ENCODE measurements at places on chromosomes 5 and 9.
A peak's percentile ranks its signal among the peaks of the same experiment; 100 is the strongest.

DNA sequence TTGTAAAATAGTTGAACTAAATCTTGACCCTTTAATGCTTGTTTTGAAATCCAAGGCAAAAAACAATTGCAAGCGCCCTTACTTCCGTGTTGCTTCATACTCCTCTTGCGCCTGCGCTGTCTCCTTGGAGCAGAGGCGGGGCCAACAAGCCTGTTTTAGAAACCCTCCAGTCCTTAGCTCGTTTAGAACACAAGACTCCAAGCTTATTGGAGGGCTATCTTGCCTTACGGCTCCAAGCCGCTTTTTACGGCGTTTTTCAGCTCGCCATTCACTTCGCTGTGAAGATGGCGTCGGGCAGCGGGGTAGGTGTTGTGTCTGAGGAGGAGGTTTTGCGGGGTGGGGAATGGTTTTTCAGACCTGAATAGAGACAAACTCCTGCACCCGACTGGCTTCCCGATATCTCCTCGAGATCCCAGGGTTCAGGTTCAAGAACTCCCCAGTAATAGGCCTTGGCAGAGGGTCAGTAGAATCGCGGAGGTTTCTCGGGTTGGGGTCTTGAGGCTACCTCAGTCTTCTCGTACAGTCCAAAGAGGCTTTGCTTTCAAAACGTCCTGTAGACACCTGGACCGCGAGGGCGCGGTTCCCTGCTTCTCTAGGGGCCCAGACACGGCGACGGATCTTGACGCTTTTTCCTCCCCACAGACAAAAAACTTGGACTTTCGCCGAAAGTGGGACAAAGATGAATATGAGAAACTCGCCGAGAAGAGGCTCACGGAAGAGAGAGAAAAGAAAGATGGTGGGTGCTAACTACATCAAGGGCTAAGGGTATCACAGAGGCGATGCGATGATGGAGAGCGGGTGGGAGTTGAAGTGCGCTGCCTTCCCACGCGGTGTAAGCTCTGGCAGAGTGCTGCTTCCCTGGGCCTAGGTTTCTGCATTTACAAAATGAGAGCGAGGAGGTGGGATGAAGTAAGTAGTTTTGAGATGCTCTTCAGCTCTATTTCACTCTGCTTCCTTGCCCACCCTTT is at the start of gene ZMAT2:
Gene ZMAT2 (plus strand): TSS at position 271 of the 968 bp plus-strand sequence. CDS start 14 bp downstream, at position 285.
- peak; percentile 72 for DNase-seq

- DNase-seq, result no peak
Observed at GRCh38 chr5:55691265-55692105, 20.6 kb downstream of the SLC38A9 start.

- no peak for DNase-seq
Observed at GRCh38 chr9:79989079-79989478, 417.3 kb downstream of the TLE4 start.

GRCh38 chr9:129624168-129624759 is 1.7 kb upstream of the NTMT1 start:
- DNase-seq, result peak; percentile 62

- DNase-seq, result no peak
Observed at GRCh38 chr5:170152767-170153166, 47.1 kb downstream of the FOXI1 start.

DNA sequence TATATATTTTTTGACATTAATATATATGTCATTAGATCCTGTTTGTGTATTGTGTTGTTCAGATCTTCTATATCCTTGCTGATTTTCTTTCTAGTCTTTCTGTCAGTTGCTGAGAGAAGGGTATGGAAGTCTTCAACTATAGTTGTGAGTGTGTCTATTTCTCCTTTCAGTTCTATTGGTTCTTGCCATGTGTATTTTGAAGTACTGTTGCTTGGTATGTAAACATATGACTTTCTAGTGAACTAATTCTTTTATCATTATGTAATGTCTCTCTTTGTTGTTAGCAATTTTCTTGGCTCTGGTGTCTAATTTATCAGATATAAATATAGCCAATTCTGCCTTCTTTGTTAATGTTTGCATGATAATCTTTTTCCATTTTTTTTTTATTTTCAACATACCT is 84.3 kb upstream of the CAST start:
- no peak for DNase-seq

DNA sequence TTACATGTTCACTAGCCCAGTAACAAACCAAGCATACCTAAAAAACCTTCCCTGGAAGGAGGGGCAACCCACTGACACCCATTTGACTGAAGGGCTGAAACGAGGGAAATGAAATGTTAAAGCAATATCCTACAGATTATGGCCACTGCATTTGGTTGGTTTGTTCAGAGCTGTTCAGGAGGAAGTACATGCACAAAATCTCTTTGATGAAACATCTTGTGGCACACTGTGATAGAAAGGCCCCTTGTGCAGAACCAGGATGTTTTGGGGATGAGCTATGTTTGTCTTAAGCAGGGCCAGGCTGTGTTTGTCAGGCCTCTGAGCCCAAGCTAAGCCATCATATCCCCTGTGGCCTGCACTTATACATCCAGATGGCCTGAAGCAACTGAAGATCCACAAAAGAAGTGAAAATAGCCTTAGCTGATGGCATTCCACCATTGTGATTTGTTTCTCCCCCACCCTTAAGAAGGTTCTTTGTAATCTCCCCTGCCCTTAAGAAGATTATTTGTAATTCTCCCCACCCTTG is 467.3 kb upstream of the PIK3R1 start:
- no peak for DNase-seq

- DNase-seq, result no peak
Observed at GRCh38 chr9:2676466-2676865, 40.8 kb upstream of the KCNV2 start.

DNA sequence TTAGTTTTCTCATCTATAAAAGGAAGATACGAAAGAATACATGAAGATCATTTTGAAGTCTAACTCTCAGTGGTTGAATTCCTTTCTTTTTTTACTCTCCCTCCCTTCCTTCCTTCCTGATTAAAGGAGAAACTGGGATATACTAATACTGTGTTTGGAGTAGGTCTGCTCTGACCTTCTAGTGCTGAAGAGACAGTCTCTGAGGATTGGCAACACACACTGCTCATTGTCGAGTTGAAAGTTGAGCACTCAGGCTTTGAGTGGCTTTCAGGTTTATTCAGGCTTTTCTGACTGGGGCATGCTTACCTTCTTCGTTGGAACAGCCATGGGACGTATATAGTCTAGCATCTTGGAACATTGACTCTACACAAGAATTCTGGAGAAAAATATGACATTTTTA is 86.9 kb upstream of the RPS23 start:
- no peak for DNase-seq

GRCh38 chr5:91158011-91158410 is 225.1 kb downstream of the ARRDC3 start:
- no peak for DNase-seq

DNA sequence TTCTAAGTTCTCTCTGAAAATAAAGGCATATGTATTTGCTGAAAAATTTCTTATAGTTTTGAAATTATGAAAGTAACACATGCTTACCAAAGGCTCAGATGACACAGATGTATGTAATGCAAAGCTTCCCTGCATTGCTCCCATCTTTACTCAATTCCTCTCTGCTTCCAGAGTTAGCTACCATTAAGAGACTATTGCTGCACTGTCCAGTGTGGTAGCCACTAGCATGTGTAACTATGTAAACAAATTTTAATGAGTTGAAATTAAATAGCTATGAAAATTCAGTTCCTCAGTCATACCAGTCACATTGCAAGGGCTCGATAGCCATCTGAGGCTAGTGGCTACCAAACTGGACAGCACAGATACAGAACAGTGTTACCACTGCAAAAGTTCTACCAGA is 17.9 kb downstream of the FRMD3 start:
- DNase-seq, result no peak

DNA sequence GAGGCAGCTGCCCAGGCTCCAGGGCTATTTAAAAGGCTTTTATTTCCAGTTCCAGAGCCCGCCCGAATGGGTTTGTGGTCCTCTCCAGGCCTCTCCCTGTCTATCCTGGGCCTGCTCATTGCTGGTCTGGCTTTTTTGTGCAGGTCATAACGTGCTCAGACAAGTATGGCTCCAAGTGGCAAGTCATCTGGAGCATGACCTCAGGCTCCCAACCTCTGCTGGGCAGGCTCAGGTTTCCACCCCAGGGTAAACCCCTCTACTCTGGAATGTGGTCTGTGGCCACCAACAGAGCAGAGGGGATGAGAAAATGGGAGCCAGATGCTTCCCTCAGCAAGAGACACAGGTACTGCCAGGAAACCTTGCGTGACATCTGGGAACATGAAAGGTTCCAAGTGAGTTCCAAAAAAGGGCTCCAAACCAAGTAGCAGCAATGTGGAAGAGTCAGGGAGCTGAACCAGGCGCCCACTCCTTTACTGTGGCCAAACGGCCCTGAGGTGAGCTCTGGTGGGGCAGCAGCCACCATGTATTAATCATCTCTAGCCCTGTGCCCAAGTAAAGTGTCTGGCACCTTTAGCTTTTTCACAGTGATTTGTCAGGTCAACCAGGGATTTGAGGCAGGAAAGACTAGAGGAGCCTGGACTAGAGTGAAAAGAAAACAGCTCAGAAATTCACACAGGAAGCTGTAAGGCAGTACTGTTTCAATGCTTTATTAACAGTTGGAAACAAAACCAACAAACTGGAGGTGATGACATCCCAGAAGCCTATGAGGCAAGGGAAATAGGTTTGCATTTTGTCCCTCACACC is 25.7 kb downstream of the PCDHGC5 start:
- DNase-seq, result no peak

DNA sequence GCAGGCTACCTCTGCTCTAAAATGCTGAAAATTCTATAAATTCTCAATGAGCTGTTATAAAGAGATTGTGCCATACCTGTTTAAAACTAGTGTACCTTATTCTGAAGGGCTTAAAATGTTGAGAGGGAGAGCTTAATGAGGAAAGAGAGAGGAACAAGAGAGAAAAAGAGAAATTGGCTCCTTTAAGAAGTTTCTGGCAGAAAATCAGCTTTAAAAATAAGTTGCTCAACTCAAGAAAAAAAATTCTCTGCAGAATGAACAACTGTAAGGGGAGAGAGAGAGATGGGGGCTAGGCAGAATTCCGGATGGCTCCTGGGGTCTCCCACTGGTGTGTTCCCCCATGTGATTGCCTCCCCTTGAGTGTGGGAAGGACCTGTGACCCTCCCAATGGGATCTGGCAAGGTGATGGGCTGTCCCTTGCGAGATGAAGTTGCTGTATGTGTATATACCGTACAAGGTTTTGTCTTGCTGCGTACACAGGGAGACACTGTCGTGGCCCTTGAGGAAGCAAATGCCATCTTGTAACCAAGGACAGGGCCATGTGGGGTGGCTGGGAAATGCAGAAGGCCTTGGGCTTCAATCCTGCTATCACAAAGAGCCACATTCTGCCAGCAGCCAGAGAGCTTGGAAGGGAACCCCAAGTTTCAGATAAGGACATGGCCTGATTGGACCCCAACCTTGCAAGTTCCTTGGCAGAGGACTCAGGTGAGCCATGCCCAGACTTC is 64.3 kb upstream of the S1PR3 start:
- no peak for DNase-seq

DNA sequence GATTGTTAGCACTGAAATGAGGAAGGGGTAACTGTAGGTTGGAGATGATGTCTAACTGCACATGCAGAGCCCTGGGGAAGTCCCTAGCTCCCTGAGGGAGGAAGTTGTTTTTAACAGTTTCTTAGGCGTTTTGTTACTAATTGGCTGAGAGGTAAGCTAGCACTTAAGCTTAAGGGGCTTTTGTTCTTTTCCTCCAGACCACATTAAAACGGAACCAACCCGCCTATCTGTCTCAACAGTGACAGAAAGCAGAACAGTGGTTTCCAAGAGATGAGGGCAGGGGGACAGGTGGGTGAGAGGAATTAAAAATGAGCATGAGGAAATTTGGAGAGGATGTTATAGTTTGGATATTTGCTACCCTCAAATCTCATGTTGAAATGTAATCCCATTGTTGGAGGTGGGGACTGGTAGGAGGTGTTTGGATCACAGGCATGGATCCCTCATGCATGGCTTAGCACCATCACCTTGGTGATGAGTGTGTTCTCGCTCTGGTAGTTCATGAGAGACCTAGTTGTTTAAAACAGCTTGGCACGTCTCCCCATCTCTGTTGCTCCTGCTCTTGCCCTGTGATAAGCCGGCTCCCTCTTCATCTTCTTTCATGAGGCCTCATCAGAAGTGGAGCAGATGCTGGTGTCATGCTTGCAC is 38.9 kb downstream of the LYRM7 start:
- peak; percentile 6 for DNase-seq

DNA sequence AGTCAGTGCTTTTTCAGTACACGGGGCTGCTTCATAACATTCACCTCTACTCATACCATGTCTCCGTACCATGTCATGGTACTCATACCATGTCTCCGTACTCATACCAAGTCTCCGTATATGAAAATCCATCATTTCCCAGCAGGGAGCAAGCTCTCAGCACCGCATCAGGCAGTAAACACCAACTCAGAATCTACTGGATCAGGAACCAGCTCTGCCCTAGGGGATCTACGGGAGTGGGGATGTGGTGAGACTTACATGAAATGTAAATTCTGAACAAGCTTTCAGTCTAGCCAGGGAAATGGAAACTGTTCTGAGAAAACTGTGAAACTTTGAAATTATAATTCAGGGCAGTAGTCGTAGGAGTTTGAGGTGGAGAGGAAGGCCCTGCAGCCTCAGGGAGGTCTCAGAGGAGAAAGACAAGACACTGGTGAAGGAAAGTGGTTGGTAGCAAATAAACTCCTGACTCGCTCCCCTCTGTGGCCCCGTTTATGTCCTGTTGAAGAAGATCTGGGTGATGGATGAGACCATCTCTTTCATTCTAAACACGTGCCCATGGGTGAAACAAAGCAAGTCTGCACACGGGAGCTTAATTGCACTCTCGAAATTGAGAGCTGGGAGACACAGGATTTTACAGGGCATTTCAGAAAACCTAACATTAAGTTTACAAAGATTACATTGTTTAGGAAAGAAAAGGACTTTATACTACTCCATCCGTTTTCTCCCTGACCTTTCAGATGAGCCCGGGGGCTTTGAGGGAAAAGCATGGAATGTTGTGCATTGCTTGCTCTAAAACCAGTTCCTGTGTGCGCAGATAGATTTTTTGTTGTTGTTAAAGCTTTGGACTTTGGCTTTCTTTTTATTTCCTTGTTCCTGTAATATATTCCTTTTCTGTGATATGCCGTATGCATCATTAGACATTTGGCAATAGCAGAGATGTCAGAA is 26.8 kb downstream of the ACTBL2 start:
- no peak for DNase-seq

GRCh38 chr5:116652903-116653302 is 78.3 kb upstream of the SEMA6A start:
- DNase-seq, result no peak
